HEK293T (cell line): ENCODE measurements at places on chromosomes 12 and 14.

- no peak for DNase-seq
These were observed 226.7 kb upstream of the ABCD2 start for GRCh38 chr12:39846304-39846703.

- peak; percentile 11 for DNase-seq
These were observed 360.1 kb upstream of the TBX3 start for GRCh38 chr12:115044073-115044472.

DNA sequence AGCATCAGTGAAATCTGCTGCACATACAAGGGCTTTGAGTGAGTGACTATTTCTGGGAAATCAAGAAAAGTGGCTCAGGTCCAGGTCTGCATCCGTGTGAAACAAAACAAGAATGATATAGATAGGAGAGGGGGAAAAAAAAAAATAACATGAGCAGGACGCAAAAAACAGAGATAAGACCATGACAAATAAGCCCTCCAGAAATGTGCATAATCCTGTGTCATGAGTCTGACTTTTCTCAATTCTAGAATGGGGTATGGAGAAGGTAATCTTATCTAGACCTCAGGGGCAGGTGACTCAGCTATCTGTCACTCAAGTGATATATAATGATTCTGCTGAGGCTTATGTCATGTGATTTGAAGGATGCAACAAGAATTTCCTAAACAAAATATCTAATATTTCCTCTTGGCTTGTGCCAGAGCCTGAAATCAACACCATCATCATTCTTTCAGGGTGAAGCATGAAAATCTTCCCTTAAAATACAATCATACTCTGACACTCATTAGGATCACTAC is 250.0 kb downstream of the PHLDA1 start:
- no peak for DNase-seq

- no peak for DNase-seq
These were observed 16.0 kb upstream of the EIF5 start for GRCh38 chr14:103317976-103318580.

GRCh38 chr12:46187023-46187422 is 81.8 kb downstream of the SLC38A1 start:
- no peak for DNase-seq

GRCh38 chr12:18797604-18798003 is 59.7 kb downstream of the CAPZA3 start:
- DNase-seq: no peak

- no peak for DNase-seq
These were observed 127.3 kb downstream of the RFLNA start for GRCh38 chr12:124422142-124422569.

GRCh38 chr12:101287357-101287756 is 7.5 kb downstream of the UTP20 start:
- DNase-seq: no peak

DNA sequence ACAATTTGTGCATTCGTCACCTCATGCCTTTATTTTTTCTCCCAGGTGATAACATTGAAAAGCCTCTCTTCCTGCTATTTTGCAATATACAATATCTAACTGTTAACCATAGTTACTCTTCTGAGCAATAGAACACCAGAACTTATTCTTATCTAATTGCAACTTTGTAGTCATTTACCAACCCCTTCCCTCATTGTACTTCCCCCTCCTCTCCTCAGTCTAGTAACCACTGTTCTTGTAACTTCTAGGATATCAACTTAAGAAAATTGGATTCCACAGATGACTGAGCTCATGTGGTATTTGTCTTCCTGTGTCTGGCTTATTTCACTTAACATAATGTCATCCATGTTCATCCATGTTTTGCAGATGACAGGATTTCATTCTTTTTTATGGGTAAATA is 7.6 kb downstream of the MUCL1 start:
- no peak for DNase-seq

DNA sequence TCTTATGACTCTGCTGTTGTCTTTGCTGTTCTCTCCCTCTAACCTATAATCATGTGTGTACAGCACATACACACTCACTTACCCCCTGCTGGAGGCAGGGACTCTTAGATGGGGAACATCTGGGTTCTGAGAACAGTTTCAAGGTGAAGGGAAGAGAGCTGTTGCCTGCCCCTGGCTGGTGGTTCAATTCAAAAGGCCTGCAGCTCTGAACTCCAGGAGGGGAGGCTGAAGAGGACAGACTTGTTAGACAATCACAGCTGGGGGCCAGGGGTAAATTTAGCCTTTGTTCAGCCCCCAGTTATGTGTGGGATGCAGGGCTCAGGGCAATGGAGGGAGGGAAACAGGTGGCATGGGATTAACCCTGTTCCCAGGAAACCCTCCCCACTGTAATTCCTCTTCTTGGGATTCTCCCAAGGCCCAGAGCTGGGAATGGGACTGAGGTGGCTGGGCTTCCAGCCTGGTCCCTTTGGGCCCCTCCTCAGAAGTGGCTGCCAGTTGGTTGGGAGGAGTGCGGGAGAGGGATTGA is 1.9 kb downstream of the MYL6B start:
- no peak for DNase-seq

DNA sequence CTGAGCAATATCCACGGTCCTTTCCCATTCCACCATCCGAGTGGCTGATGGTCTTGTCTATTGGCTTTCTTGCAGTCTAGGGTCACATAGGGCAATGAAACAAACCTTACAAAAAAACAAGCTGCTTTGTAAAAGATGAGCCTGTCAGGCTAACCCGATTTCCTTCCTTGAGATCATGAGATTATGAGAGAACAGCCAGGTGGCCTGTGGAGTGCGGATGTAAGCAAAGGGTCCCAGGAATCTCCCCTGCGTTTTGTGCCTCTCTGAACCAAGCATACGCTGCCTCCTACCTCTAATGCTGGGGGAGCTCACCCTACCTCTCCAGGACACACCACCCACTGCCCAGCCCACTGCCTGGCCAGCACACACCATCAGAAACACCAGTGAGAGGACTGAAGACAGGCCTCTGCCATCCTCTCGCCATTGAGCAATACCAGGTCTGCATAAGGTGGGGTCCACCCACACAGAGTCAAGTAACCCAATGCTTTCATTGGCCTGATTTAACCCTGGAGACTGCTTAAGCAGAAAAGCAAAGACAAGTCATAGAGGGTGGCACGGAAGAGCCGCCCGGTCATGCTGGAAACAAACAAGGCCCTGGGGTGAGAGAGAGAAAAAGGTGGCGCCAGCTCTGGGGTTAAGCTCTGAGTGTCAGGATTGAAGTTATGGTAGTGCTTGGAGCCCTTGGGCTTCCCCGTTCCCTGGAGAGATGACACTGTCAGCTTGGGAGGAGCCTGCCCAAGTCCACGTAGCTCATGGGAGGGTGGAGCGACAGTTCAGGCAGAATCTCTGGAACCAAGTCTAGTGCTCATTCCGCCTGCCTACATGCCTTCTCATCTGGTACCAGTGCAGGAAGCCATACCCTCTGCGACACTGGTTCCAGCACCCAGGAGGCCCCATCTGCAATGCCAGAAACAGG is 46.6 kb downstream of the CALM1 start:
- no peak for DNase-seq

GRCh38 chr12:69345742-69346141 is 2.4 kb upstream of the LYZ start:
- DNase-seq: no peak

GRCh38 chr14:101616202-101616601 is 54.9 kb downstream of the DIO3 start:
- DNase-seq: no peak

GRCh38 chr14:101502761-101503392 is 58.4 kb upstream of the DIO3 start:
- DNase-seq: no peak

DNA sequence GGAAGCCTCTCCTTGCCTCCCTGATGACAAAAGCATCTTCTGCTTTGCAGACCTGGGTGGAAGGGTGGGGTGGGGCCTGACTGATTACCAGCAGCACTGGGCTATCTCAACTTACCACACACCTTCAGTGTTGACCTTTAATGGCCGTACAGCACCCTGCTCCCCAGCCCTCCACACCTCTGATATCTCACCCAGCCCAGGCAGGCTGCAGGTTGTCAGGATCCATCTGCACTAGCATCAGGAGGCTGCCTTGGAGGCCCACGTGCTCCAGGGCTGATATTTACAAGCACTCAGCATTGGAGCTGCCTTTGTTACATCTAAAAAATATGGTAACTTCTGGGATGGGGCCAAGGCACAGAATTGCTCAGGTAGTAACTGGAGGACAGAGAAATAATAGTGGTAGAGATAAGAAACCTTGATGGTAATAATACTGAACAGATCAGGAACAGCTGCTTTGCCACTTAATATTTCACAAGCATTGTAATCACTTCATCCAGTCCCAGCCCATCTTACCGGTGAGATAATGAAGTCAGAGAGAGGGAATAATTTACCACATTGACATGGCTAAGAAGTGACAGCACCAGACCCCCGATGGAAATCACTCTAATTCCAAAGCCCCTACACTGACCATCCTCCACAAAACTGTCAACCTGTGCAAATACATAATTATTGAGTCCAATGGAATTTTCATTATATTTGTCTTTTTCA is 125.2 kb upstream of the RFLNA start:
- no peak for DNase-seq

- no peak for DNase-seq
These were observed 720.5 kb downstream of the VRK1 start for GRCh38 chr14:97517566-97518234.

DNA sequence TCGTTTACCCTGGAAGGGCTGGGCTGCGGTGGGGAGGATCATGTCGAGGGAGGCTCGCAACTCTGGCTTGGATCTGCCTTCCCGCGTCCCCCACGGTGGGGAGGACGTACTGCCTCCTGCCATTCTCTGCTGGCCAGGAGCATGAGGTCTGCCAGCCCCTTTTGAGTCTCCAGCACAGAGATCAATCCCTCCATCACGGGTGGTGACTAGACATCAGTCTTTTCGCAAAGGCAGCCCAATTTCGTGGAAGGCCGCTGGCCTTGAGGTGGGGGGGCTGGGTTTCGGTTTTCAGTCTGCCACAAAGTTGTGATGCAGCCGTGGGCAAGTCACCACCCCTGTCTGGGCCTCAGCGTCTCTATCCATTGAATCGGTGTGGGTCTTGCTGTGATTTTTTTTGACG is 62.2 kb downstream of the PRMT8 start:
- no peak for DNase-seq

GRCh38 chr12:54364413-54364812 is at the start of gene GPR84:
Gene GPR84, minus strand, starts transcription at chr12:54364486. Its CDS starts 635 bp downstream, at chr12:54363851.
- no peak for DNase-seq

DNA sequence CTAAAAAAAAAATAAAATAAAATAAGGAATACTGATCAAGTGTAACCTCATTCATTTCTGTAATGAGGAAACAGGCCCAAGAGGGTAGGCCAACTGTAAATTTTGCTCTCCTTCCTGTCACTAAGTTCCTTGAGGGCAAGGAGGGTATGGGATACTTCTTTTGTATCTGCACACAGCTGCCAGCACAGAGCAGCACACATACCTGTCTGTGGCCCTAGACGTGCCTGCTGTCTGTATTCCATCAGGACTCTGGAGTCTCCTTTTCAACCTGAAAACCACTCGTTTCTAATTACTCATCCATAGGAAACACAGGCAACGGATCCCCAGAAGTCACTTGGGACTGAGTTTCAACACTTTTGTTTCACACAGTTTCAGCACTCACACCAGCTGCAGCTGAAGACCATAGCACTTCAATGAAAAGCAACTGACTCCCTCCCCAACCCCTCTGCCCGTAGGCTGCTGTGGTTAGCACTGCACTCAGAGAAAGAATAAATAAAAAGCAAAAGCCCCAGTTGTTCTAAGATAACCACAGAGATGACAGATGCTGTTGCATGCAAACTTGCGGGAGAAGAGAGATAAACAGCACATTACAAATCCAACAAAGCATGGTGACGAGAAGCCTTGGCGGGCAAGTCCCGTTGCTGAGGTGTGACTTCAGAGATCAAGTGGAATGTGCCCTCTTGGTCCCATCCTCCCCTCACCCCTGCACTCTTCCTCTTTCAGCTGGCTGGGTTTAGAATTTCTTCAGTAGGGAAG is 24.9 kb downstream of the CRACR2A start:
- DNase-seq: no peak

GRCh38 chr12:116515684-116516083 is 43.5 kb upstream of the MAP1LC3B2 start:
- no peak for DNase-seq

GRCh38 chr14:55026441-55026792 is 482 bp downstream of the WDHD1 start:
- no peak for DNase-seq

DNA sequence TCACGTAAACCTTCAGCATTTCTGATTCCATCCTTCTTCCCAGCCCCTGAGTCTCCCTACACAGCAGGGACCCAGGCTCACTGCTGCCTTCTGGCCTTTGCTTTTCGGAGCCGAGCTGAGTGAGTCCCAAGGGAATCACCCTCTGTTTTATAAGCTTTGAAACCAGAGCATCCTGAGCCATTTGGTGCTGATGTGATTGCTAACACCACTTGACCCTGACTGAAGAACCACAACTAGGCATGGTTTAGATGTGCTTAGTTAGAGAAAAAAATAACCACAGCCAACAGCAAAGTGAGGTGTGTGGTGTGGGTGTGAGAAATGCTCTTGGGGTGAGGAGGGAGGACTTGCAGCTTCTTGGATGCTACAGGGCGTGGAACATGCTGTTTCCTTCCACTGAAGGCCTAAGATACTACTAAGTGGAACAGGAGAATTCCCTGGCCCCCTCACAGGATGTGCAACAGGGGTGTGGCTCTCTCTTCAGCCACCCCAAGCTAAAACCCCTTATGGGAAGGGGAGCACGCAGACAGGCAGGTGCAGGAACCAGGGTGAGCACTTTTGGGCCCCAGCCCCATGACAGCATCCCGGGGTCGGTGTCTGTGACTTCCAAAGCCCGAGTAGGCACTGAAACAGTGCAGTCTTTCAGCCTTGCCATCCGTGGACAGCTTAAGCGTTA is at the start of gene TC2N:
TSS of gene TC2N (minus strand) at position 221 of the 673 bp plus-strand sequence. CDS start 53,767 bp downstream, outside the sequence.
- no peak for DNase-seq

DNA sequence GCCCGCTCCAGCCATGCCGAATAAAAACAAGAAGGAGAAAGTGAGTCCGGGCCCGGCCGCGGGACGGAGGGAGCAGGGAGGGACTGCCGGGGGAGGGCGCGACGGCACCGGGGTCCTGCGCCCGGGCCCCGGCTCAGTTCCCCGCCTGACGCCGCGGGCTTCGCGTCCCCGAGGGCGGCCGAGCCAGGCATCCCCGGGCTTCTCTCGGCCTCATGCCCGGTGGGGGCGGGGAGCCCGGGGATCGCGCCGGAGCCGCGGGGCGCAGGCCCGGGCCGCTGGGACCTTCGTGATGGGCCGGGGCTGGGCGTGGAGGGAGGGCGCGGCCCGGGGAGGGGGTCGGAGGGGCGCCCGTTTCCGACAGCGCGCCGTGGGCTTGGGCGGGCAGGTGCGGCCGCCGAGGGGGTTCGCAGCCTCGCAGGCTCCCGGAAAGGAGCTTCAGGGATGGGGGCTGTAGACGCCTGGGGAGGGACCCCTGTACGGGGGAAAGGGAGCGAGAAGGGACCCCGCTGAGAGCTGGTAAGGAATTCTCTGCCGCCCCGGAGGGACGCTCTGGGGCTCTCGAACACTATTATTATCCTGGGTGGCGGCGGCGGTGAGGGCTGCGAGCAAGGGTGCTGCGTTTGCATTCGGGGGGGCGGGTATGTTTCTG is 496 bp downstream of the PPP2R5C start:
- peak; percentile 38 for DNase-seq

- no peak for DNase-seq
These were observed 107.9 kb downstream of the PLCZ1 start for GRCh38 chr12:18629916-18630315.

GRCh38 chr12:30286345-30286926 is 409.2 kb downstream of the IPO8 start:
- no peak for DNase-seq

GRCh38 chr12:66623455-66623854 is 55.4 kb downstream of the GRIP1 start:
- no peak for DNase-seq

- no peak for DNase-seq
These were observed 371.2 kb upstream of the LRFN5 start for GRCh38 chr14:41235466-41235865.

GRCh38 chr14:44162197-44162596 is 344.9 kb downstream of the FSCB start:
- no peak for DNase-seq
